Stimulated activated CD8-positive, alpha-beta memory T cell treated with anti-CD3 and anti-CD28 coated beads, Interleukin-7, amount 100 ng/mL, for 1 hour (primary cell): ENCODE measurements at places on chromosomes 7 and 10.

GRCh38 chr10:99172128-99172738 is 63.4 kb downstream of the HPSE2 start:
- DNase-seq: no peak

GRCh38 chr10:86357041-86357440 is 9.6 kb downstream of the GRID1 start:
- no peak for DNase-seq

DNA sequence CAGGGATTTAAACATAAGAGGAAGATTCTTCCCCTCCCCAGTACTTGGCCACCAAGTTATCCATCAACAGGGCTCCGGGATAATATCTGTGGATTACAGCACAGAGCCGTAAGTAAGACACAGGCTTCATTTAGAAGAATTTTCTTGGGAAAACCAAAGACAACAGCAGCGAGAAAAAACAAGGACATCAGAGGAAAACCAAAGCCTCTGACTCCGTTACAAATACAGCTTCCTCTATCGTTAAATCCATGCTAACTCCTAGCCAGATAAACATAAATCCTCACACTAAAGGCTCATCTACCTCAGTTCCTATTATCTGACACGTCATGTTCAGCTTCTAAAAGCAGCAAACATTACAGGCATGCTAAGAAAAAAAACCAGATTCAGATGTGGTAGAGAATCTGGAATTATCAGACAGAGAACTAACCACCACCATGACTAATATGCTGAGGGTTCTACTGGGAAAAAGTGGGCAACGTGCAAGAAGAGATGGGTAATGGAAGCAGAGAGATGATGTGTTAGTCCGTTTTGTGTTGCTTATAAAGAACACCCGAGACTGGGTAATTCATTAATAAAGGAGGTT is 48.4 kb downstream of the BRI3 start:
- no peak for DNase-seq

GRCh38 chr7:1934756-1935155 is 264.7 kb downstream of the ELFN1 start:
- no peak for DNase-seq

DNA sequence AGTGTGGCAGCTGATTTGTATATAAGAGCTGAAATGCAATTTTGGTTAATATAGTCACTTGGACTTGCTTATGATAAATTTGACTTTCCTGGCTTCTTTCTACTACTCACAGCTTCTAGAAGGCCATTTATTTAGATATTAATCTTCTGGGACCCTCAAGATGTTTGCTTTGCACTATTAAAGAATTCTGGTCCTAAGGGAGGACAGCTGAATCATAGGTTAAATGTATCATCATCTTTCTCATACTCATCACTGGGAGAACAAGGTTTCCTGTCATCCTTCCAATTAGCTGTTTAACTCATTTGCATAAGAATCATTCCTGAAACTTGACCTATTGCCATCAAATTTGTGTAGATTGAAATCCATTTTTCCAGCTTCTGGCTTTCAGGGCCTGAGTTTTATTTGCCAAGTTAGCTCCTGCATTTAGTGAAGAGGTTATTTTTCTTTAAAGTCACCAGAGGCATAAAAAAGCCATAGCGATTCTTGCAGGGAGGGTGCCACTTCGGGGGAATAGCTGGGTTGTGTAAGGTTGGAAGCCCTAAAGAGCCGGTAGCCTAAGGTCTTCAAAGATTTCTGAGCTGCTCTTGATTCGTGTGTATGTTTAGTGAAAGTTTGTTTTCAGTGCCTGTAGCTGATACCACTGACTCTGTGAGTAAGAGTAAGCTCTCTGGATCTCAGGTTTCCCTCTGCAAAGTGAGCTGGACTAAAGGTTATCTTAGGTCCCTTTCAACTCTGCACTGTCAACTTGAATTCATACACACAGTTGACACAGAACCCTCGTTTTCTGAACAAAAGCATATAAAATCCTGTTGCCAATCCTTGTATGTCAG is 4.3 kb downstream of the MAP3K8 start:
- DNase-seq: no peak

GRCh38 chr7:70480927-70481569 is 650.9 kb upstream of the GALNT17 start:
- DNase-seq: no peak

GRCh38 chr10:11715815-11716494 is 26.2 kb upstream of the ECHDC3 start:
- no peak for DNase-seq

DNA sequence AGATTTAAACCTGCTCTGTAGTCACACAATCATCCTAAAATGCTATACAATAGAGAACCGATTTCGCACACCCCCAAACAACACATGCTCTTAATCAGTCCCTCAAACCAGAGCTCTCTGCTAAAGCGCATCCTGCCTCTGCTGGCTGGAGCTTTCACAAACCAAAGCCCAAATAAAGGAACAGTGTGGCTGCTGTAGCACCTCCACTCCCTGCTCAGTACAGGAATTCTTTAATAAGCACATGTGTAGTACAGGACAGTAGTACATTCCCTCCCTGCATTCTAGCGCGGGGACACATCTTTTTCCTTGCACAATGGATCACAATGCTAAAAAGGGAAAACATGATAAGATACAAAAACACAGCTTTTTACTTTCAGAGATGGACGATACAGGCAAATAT is 684.6 kb downstream of the MAGI2 start:
- no peak for DNase-seq

DNA sequence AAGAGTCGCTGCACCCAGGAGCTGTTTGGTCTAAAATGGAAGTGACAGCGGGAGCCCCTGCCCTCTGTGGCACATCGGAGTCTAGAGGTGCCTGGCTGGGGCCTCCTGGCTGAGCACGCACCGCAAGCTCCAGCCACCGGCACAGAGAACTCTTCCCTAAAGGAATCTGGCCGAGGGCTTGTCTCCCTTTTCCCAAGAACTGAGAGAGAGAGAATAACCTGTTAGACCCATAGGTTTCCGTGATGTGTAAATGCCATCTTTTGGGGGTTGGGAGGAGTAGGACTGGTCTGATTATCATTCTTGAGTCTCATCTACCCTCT is 47.3 kb downstream of the PROSER2 start:
- no peak for DNase-seq

- DNase-seq: no peak
These were observed 285.2 kb downstream of the DNAJB6 start for GRCh38 chr7:157622000-157622399.

DNA sequence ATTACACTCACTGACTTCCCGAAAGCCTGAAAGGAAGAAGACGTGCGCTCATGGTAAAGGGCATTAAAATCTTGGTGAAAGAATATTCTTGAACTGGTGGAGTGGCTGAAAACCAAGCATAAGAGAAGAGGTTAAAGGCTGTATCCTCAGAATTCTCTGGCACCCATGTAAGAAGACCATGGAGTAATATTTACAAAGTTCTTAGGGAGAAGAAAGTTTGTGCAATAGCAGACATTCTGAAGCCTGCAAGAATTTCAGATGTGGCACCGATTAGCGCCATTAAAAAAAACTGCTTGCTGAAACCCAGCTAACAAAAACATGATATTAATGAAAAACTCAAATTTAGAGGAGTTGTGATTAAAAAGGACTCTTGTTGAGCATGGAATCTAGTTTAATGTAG is 44.1 kb downstream of the C1GALT1 start:
- DNase-seq: no peak

DNA sequence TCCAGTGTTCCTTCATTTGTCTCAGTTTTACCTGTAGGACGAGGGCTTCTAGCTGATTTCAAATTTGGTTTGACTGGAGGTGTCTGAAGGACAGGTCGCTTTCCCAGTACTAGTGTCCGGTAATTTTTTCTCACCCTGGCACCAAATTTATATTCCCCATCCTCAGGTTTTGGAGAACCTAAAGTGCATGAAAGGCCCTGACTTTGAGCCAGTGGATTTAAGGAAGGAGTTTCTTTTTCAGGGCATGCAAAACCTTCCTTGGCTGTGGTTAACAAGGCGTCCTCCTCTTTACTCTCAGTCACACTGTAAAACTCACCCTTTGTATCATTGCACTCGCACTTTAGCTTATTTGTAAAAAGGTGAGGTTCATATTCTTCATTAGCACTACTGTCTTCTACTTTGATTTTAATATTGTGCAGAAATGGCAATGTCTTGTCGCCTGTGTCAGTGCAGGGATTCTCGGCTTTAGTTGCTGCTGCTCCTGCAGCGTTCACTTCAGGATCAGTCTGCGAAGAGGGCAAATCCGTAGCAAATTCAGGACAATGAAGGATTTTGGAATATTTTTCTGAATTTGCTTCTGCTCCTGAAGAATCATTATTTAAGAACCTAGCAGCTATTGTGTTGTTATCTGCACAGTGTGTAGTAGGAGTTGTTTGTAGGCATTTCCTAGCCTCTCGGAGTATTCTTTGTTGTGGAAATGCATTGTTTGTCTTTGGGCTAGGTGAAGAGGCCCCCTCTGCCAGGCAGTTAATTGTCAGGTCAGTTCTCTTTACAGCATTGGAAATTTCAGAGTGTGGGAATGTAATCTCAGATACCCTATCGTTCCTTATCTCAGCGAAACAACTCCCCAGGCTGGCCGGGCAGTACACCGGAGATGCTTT is 9.9 kb downstream of the SKIDA1 start:
- DNase-seq: no peak

DNA sequence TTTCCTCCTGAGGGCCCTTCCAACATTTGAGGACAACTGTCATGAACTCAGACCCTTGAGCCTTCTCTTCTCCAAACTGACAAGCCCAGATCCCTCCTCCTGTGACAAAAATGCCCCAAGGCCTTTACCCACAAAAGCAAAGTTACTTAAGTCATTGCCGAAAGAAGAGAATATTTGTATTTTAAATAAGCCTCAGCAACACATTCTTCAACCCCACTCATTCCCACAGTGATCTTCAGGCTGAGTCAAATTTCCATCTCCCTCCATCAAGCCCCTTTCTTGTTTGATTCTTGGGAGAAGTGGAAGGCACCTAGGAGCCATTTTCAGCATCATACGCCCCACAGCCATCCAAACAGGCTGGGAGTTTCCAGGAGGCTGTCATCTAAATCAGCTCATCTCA is 150.8 kb upstream of the PDE1C start:
- no peak for DNase-seq

DNA sequence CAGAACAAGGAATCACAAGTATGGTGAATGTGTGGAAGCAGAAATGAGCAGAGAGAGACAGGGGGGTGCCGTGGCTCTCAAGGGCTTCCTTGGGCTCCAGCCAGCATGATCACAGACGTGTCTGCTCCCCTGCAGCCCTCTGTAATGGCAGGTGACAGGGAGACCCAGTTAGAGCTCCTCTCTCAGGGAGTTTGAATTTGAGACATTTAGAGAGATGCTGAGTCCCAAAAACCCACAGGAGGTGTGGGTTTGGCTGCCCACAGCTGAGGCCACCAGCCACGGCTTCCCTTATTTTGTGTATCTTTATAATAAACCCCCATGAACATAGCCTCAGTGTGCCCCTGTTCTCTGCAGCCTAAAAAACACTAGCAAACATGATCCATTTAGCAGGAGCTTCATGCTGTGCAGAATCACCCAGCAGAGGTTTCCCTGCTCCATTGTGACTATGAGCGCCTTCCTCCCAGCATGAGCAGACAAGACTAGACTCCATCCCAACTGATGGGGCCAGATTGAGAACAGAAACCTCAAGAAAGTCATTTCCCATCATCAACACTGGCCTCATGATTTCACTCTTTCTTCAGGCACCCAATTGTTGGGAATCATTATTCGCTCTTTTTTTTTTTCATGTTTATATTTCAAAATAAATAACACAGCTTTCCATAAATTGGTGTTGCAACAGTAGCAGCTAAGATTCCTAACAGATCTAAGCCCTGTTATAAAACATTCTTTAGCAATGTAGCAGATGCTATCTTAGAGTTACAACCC is 13.4 kb downstream of the NOD1 start:
- no peak for DNase-seq

DNA sequence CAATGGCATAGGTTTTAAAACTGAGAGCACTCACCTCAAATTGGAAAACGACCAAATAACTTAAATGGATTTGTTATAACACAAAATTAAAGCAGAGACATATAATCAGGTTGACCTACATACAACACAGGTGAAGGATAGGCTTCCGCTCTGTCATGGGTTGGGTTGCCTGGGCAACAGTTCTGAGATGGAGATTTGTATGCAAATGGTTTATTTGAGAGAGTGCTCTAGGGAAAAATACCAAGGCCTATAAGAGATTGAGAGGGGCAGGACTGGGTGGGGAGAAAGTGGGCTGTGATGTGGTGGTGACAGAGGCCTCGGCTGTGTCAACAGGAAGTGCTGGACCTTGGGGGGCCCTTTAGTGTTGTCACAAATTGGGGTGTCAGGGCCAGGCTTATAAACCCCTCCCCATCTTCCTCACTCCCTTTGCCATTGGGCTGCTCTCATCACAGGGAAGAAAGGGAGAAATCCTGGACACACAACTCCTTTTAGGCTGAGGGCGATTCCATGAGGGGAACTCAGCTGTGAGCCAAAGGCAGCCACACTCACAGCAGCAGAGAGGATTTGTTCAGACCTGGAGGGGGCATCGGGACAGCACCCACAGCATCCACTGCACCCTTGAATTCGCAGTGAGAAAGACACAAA is 105.4 kb upstream of the LYZL1 start:
- no peak for DNase-seq

DNA sequence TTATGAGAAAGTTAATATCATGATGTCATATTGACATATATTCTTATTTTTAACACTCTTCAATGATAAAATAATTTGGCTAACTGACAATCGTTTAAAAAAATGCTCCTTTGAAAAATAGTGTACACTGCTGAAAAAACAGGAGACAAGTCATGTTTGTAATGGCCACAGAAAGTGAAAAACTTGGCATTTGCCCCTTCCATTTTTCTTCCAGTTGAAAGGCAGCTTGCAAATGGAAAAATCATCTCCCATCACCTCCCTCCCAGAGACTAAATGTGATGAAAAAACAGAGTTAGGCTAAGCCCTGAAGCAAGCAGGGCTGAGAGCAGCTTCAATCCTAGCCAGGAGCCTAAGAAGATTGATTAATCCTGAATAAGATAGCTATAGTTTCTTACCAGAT is 160.4 kb downstream of the SKAP2 start:
- no peak for DNase-seq

DNA sequence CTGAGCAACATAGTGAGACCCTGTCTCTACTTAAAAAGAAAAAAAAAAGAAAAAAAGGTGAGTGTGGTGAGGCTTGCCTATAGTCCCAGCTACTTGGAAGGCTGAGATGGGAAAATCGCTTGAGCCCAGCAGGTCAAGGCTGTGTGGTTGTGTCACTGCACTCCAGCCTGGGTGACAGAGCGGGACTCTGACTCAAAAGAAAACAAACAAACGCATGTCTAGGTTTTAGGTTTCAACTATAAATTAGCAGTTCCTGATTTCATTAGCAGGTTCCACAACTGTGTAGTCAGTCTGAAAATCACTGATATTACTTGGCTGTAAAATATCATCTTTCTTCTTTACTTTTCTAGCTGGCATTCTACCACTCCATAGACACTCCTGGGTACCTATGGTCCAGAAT is 155.7 kb upstream of the HGF start:
- DNase-seq: no peak

GRCh38 chr7:17696422-17696821 is 243.9 kb downstream of the SNX13 start:
- no peak for DNase-seq

- no peak for DNase-seq
These were observed 17.4 kb downstream of the IRF5 start for GRCh38 chr7:128954830-128955802.

- no peak for DNase-seq
These were observed 65.9 kb downstream of the PAX2 start for GRCh38 chr10:100811261-100811660.

GRCh38 chr10:114917927-114918672 is 19.9 kb upstream of the TRUB1 start:
- DNase-seq: no peak

- DNase-seq: no peak
These were observed 55.0 kb upstream of the C10orf120 start for GRCh38 chr10:122754491-122755235.
